ENCODE measurements at places on chromosomes 5 and 9.

GRCh38 chr5:14492331-14492964 is 89.1 kb upstream of the OTULINL start:
- no peak for DNase-seq

DNA sequence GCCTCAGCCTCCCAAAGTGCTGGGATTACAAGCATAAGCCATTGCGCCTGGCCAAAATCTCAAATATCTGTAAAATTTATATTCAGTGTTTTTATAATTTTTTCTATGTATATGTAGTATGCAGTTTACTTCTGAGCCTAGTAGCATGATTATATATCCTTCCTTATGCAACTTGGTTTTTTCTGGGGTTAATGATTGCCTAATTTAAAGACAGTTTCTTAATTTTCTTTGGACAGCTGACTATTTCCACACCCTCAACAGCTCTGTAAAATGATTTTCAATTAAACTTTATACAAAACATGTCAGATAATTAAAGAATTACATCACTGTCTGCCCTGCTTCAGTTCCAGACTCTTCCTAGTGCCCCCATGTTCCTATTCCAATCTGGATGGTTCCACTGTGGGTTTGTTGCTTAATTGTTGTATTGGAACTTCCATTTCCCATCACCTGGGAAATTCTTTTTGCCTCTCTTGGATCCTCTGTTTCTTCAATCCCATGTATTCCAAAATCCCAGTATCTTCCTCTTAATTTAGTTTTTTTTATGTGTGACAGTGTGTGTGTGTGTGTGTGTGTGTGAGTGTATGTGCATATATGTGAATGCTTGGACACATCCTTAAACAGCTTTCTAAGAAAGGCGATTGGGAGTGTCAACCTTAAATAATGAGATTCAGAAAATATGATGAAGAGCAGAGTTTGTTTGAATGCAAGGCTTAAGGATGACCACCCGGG is 53.2 kb downstream of the C5orf22 start:
- no peak for DNase-seq

DNA sequence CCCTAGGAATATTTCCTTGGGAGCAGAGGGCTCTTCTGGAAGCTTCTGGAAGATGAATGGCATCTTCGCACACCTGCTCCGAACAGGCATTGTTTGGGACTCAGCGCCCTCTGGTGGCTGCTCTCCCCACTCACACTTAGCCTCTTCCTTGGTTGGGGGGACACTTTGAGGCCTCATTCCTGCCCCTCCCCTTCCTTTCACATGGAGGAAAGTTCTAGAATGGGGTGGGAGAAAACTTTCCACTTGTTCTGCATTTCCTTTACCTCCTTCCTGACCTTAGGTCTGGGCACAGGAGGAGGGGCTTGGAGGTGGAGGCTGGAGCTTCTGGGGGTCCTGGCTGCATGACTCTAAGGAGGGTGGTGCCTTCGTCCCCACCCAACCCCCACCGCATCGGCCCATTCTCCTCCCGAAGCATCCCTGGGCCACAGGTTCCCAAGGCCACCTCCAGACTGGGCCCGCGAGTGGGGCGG is 19.3 kb upstream of the SMIM32 start:
- peak; percentile 70 for DNase-seq

- no peak for DNase-seq
These were observed 110.1 kb upstream of the GRIN3A start for GRCh38 chr9:101848485-101848919.

DNA sequence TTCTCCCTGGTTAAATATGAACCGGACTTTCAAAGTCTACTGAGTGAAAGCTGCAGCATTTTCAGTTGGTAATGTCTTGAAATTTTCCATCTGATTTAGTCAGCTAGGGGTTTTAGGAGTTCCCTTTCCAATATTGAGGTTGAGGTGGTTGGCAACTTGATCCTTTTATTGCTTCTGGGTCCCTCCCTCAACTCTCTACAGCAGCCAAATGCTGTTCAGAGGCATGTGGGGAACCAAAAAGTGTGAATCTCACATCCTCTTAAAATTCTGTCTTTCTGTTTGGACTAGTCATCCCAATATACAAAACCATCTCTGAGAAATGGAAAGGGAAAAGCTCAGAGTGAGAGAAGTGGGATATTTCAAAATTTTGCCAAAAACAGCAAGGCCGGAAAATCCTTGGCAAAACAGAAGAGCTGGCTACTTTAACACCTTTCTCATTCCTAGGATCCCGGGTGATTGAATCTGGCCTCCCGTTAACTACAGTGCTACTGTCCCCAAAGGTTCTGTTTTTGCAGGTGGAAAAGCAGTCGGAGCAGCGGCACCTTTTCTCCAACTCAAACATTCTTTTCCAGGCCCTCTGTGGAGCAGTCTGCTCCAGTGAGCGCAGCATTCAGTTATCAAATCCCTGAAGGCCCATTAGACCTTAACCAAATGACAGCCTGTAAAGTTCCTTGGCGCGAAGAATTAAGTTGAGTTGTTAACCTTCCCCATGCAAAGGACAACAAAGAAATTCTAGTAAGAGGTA is 345.9 kb upstream of the NUDT12 start:
- DNase-seq, result no peak

DNA sequence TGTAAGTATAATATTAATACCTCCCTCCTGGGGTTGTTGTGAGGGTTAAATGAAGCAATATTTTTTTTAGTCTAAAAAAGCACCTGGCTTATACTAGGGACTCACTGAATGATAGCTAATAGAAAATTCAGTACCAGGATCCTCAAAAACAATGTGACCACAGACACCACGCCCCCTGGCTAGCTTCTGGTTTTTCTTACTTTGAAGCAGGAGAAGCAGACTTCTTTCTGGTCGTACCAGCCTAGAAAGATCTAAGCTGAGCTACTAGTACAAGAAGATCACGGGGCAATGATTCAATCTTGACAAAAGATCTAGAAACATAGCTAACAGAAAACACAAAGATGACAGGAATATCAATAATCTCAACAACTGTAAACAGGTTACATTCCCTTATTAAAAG is 218.5 kb upstream of the SLC30A5 start:
- DNase-seq, result no peak

DNA sequence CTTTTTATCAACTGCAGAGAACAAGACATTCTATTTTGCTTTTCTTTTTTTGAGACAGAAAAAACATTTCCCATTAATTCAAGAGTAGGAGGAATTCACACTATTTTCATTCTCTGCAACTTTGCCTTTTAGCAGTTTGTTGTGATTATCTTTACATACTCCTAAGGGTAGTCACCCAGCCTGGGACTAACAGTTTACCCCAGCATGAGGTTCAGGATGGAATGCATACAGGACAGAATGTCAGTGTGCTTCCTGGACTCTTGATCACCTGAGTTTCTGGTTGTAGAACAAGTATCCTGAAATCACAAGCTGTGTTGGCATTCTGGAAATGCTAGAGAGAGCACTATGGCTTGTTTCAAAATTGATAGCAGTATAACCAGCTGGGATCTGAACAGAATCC is 368.1 kb downstream of the KIF4B start:
- DNase-seq, result no peak

GRCh38 chr5:154058055-154059038 is 19.6 kb downstream of the MFAP3 start:
- DNase-seq, result no peak

GRCh38 chr5:158369241-158369640 is 510.3 kb upstream of the CLINT1 start:
- no peak for DNase-seq

DNA sequence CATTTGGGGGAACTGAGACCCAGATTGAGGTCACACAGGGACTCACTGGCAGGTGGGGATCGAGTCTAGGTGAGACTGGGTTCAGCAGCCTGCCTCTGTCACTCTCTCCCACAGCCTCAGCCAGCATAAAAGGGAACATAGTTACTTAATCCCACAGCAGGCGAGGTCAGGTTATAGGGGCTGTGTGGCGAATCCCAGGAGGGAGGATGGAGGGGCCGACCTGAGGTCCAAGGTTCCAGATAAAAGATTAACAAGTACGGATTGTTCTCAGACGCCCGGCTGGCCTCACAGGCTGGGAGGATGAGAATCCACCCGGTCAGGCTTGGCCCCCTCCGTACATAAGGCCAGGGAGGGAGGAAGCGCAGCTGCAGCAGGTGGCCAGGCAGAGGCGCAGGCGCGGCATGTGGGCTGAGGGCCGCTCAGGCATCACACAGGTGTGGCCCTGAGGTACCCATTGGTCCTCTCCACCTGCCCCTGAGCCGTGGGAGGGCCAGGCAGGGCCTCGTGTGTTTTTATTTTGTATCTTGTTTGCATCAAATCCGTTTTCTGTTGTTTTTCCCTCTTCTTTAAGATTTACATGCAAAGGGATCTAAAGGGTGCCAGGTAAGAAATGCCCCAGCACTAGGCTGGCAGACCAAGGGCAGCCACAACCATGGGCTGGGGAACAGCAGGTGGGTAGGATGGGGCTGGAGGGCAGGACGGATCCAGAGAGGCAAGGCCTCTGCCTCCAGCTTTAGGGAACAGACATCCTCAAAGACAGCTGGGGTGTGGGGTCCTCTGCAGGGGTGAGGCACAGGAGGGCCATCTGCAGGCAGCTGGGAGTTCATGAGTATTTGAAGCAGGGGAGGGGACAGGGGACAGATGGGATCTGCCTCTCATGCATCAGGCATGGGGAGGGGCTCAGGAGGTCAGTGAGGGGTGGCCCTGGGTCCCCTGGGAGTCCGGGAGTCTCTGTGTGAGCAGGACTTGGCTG is 3.6 kb downstream of the SUSD3 start:
- DNase-seq, result no peak

DNA sequence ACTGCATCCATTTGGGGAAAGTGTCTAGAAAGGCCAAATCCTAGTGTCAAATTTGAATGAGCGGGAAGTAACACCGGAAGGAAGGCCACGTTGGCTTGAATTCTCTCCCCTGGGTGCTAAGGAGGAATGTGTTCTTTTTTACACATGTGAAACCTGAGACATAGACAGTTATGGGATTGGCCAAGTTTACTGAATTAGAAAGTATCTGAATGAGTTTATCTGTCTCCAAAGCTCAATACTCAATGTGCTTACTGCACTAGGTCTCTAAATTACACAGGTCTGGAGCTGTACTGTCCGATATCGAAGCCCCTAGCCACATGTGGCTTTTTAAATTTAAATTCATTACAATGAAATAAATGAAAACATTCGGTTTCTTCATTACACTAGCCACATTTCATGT is 6.0 kb downstream of the DMRT1 start:
- no peak for DNase-seq

- no peak for DNase-seq
These were observed 53.2 kb upstream of the SMIM32 start for GRCh38 chr5:136246122-136246521.

Data from anterior cingulate cortex (tissue), 58 donors.